CD4-positive, alpha-beta T cell treated with Interleukin-15 for 1 hour (primary cell): ENCODE measurements at places on chromosomes 12 and 14.

DNA sequence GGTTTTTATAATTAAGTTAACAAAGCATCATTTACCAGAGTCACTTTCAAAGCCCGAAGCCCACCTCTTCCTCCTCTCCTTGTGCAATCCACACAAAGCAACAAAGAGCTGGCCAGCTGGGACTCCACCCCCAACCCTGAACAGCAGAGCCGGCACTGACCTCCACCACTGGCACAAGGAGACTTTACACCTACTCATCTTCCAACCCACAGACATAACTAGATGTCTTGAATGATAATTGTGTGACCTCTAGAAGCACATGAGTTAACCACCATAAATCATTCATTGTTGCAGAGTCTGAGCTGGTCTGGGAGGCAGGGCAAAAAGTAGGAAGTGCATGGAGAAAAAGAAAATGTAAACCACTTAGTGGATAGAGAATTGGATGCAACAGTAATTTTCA, 72.2 kb downstream of the ST8SIA1 start:
- no peak for DNase-seq

DNA sequence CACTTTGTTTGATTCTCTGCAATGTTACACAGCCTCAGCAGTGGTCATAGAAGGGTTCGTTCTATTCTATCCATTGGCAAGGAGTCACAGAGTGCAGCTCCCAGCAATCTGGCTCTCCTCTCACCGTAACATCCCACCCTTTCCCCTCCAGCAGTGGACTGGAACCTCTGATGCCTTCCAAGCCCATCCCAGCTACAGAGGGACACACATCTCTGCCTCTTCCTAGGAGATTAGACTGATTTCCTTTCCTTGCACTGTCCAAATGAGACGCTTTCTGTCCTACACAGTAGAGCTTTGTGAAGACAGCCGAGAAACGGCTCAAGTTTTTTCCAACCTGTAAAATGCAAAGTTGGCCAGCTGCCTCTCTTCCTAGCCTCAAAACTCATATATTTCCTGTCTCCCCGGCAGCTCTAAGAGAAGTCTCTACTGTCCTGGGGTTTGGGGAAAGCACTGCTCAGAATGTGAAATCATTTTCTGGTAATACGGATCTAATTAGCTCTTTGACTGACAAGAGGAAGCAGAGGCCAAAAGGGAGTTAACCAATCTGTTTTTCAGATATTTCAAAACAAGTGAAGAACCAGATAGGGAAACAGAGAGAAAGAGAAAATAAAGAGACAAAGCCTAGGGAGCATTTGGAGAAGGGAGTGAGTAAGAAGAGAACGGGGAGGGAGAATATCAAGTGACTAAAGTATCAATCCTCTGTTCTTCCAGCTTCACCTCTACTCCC, 516 bp downstream of the NINJ2 start:
- DNase-seq = no peak

DNA sequence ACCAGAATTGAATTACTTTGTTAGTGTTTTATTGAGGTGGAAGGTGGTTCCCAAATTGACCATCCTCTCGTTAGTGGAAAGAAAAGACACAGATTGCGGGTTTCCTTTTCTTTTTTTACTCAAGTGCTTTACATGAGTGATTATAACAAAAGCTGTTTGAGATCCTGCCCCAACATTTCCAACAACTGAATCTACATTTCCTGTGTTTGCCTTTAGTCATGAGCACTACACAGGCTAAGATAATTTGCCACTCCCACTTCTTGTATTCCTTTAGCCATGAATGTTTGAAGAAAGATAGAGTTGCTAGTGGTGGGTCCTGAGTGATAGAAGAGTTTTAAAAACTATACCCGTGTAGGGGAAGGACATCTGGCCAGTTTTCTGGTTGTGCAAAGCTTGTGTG, 16.0 kb downstream of the RERGL start:
- DNase-seq = no peak

- DNase-seq = no peak
Measured at GRCh38 chr12:123984903-123985302, 11.9 kb downstream of the ZNF664 start.

DNA sequence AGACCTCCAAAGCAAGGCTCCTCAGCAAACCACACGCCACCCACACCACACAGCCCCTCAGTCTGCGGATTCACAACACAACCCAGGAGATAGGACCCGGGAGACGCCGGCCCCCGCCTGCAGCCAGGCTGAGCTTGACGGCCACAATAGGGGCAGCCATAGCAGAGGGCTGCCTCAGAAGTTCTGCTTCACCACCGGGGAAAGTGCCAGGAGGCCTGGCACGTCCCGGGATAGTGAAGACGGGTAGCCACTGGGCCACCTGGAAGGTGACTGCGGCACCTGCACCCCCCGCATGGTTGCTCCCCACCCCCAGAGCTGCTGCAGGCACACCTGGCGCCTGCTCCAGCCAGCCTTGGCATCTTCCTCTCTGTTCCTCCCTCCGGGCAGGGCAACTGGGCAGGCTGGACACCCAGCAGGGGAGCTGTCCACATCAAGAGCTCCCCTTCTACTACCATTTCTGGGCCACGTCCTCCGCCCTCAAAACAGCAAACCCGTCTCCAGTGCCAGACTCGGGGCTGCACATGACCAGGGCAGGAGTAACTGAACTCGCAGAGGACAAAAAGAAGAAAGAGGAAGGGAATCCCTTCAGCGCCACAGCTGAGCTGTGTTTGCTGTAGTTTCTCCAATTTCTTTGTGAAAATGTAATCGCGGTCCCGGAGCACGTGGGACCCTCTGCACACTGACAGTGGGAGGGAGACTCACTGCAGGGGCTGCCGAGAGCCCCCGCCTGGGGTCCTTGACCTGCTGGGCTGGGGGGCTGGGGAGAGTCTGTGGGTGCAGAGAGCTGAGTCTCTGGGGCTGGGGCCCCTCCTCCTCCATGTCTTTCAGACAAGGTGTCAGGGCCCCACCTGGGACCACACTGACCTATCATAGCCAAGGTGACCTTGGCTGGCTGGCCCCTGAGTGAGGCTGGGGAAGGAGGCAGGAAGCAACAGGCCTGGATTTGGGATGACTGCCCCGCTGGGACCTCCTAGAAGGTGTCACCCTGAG, 74.2 kb upstream of the C14orf180 start:
- no peak for DNase-seq

GRCh38 chr12:114679452-114679875, 4.5 kb downstream of the TBX3 start:
- no peak for DNase-seq

DNA sequence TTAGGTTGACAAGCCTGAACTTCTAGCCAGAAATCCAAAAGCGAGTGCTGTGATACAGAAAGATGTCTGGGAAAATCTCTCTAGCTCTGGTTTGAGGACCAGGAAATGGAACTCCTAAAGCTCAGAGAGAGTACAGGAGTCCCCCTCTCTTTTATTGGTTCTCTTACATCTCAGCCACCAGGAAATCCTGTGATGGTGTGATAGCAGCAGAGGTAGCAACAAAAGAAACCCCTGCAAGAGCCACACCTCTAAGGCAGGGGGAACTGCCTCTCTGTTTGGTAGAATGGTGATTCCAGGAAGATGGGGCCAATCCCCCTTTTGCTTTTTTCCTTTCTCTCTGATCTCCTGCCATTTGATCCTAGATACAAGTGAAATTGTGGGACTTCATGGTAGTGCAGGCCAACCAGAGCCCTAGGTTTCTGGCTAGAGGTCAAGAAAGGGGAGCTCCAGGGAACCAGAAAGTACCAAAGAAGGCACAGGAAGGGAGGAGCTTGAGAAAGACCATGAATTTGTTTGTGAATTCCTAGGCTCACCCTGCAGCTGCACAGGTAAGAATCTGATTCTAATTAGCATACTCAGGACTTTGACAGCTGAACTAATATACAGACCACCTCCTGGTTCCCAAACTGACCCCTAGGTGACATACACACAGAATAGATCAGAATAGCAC, 88.5 kb downstream of the PAPLN start:
- DNase-seq = no peak

- no peak for DNase-seq
Measured at GRCh38 chr12:26642361-26642760, 190.6 kb downstream of the ITPR2 start.

DNA sequence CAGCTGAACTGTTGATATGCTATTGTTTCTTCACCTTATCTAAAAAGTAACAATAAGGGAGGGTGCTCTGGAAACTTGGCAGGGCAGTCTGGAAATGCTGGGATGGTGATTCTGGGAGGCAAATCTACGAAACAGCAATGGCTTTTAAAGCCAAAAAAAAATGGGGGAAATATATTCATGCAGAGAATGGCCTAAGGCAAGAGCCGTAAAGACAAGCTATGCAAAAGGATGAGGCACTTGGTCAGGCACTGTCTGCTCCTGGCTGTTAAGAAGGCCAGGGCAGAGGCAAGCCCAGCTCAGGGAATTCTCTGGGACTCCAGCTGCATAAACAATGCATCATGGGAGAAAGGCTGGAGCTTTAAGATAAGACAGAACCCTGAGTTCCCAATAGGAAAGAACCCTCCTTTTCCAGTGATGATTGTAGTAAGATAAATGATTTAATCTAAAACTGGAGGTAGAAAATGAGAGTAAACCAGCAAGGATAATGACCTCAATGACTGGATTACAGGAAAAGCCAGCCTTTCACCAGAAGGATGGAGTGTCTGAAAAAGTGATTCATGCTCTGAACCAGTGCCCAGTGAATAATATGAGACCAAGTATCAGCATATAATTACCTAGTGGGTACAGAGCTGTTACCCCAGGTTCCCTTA, 46.0 kb downstream of the ITPR2 start:
- DNase-seq = no peak

DNA sequence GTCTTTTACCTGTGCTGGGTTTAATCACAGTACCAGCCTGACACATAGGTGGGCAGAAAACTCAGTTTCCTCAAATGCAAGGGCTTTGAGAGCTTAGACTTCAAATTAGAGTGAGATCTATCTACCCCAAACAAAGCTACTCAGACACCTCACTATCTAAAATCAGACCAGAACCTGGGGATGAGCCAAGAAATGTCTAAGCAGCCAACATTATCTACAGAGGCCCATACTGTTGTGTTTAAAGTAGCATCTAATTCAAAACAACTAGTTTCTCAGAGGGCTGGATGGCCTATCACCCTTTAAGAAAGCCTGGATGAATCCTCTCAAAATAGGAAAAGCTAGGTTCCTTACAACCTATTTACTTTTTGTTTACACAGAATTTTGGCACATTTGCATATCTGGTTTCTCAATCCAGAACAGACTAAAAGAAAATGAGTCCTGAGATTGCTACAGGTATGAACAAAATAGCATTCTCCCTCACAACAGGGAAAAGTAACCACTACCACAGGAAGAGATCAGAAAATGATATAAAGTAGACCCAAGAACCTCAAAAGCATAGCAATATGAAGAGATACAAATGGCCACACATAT, 142.4 kb downstream of the ZFP36L1 start:
- DNase-seq = no peak

DNA sequence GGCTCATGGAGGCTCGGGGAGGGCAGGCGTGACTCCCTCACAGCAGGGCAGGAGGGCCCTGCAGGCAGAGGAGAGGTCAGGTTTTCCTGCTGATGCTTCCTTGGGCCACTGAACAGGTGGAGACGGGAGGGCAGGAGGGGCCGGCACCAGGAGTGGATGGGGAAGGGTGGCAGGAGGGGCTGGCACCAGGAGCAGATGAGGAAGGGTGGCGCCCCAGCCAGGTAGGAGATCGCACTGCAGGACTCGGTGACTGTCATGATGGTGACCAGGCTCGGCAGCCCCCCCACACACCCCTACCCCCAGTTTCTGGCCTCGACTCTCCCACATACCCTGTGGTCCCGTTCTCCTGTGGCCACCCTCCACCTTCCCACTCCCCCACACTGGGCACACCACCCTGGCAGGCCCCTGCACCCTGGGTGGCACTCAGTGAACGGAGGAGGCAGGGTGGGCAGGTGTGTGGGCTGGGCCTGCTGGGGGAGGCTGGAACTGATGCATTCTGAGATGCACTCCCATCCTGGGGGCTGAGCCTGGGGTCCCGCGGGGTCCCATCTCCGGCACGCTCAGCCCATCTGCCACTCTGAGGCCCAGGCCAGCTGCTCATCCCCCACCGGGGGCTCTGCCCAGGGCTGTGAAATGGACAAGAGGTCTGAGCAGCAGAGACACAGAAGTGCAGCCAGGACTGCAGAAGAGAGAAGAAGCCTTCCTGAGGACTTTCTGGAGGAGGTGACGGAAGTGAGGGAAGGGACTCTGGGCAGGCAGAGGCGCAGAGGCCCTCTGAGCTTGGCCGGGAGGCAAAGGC, 2.8 kb downstream of the NUDT14 start:
- DNase-seq = no peak

DNA sequence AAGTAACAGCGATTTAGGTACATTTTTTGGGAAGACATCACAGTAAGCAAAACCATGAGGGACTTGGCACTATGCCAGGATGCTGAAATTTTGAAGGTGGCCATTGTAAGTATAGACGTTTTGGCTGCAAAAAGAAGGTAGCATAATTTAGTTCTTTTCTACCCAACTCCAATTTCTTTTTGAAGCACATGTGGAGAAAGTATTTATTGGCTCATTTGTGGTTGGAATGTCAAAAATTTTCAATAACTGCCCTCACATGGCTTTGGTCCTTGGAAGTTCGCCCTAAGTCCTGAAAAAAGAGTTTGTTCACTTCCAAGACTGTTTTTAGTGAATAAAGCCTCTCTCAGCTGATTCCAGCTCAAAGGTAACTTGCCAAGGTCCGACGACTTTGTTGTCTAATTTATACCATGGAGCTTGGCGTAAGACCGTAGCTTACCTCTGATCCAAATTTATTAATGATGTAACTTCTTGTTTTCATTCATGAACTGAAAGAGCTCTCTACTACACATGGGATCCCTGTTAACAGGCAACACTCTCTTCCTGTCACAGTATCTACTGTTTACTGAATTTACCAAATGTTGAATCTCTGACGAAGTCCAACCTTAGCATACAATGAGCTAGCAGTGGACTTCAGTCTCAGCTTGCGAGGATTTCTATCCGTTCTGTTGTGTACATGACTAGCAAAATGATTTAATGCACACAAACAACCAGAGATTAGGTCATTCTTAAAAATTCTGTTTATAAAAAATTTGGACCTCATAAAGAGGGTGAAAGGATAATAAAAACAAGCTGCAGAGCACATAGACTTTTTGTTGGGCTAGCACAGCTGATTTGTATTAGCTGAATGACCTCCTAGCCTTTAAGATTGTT, 49.0 kb downstream of the MSRB3 start:
- no peak for DNase-seq
